ACHN (cell line): ENCODE measurements at places on chromosomes 1 and 21.

- DNase-seq, result no peak
These were observed 15.0 kb downstream of the TM2D1 start for GRCh38 chr1:61709908-61710289.

- no peak for DNase-seq
These were observed 10.1 kb upstream of the SLC25A33 start for GRCh38 chr1:9529190-9529589.

DNA sequence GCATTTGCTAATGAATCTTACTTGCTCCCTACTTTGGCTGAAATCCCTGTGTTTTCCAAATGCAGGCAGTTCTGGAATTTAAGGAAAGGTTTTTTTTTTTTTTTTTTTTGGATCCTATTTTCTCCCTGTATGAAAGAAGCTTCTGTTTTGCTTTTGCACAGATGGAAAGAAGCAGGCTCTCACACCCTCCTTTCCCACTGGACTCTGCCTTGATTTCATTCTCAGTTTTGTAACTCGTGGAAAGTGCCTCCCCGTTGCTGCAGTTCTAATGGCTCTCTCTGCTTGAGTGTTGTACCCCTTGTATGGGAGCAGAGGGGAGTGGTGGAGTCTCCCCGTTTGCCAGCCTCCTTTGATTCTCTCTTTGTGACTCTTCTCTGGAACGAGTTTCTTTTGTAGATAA lies 291.9 kb downstream of the CAMTA1 start:
- DNase-seq, result no peak

- no peak for DNase-seq
These were observed 1078.1 kb upstream of the ADGRL2 start for GRCh38 chr1:80722611-80723010.

DNA sequence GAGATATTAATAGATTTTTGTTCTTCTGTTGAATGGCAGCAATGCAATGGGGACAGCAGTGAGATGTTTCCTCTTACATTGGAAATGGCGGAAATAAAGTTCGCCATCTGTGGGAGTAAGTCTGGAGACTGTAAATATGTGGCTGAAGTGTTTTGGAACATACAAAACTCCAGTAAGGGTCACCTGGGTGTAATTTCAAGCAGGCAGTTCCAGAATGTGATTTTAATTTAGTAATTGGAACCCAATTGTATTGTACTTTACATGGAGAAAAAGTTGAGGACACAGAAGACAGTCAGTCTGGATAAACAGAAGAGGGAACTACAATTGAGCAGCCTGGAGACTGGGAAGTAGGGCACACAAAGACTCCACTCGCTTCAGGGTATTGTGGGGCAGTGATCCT lies 108.6 kb downstream of the NTMT2 start:
- no peak for DNase-seq

GRCh38 chr1:239657291-239657690 lies 270.9 kb downstream of the CHRM3 start:
- no peak for DNase-seq

- DNase-seq, result no peak
These were observed 839.9 kb downstream of the LTN1 start for GRCh38 chr21:28152732-28153131.

DNA sequence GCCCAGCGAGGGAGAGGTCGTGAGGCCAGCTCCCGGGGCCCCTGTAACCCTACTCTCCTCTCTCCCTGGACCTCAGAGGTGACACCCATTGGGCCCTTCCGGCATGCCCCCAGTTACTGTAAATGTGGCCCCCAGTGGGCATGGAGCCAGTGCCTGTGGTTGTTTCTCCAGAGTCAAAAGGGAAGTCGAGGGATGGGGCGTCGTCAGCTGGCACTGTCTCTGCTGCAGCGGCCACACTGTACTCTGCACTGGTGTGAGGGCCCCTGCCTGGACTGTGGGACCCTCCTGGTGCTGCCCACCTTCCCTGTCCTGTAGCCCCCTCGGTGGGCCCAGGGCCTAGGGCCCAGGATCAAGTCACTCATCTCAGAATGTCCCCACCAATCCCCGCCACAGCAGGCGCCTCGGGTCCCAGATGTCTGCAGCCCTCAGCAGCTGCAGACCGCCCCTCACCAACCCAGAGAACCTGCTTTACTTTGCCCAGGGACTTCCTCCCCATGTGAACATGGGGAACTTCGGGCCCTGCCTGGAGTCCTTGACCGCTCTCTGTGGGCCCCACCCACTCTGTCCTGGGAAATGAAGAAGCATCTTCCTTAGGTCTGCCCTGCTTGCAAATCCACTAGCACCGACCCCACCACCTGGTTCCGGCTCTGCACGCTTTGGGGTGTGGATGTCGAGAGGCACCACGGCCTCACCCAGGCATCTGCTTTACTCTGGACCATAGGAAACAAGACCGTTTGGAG lies 23.7 kb upstream of the TNFRSF1B start:
- no peak for DNase-seq

GRCh38 chr1:24695202-24695974 lies 49.9 kb upstream of the CLIC4 start:
- DNase-seq, result no peak

- no peak for DNase-seq
These were observed 185.5 kb downstream of the ZNF281 start for GRCh38 chr1:200224315-200224714.

DNA sequence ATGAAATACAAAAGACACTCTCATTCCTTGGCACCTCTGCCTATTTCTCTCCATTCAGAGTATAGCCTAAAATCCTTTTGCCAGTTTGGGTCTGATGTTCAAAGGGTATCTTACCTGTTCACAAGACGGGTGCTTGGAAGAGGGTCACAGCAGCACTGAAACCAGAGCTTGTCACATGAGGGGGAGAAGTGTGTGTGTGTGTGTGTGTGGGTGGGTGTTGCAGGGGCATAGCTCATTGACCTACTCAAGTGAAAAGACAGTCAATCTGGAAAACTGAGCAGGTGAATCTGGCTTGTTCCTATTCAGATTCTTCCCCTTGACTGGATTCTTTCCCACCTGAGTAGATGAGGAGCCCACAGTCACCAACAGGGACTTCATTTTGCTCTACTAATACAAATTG lies 63.9 kb downstream of the KCTD3 start:
- DNase-seq, result no peak

- no peak for DNase-seq
These were observed 12.5 kb upstream of the PTPN14 start for GRCh38 chr1:214563881-214564280.

- DNase-seq, result no peak
These were observed 41.0 kb downstream of the MFSD2A start for GRCh38 chr1:39995973-39996393.

GRCh38 chr1:151510020-151510405 lies 1.2 kb upstream of the CGN start:
- no peak for DNase-seq

DNA sequence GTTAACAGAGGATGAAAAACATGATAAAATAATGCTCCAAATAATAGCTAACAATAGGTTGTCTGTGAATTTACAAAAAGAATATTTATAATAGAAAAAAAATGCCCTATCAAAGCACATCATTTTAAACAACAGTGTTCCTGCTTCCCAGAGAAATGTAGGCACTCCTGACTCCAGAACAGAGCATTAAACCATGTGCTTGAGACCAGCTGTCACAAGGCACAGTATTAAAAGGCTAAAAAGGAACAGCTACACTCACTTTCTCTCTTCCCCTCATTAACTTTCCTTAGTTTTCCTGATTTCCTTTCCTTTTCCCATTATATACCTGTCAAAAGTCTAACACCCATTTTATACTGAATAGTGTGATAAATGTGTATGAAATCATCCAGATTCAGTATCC lies 10.9 kb downstream of the VAV3 start:
- no peak for DNase-seq
